Trophoblast cell (in vitro differentiated cells and primary cell): ENCODE measurements at places on chromosomes 12 and 14.

DNA sequence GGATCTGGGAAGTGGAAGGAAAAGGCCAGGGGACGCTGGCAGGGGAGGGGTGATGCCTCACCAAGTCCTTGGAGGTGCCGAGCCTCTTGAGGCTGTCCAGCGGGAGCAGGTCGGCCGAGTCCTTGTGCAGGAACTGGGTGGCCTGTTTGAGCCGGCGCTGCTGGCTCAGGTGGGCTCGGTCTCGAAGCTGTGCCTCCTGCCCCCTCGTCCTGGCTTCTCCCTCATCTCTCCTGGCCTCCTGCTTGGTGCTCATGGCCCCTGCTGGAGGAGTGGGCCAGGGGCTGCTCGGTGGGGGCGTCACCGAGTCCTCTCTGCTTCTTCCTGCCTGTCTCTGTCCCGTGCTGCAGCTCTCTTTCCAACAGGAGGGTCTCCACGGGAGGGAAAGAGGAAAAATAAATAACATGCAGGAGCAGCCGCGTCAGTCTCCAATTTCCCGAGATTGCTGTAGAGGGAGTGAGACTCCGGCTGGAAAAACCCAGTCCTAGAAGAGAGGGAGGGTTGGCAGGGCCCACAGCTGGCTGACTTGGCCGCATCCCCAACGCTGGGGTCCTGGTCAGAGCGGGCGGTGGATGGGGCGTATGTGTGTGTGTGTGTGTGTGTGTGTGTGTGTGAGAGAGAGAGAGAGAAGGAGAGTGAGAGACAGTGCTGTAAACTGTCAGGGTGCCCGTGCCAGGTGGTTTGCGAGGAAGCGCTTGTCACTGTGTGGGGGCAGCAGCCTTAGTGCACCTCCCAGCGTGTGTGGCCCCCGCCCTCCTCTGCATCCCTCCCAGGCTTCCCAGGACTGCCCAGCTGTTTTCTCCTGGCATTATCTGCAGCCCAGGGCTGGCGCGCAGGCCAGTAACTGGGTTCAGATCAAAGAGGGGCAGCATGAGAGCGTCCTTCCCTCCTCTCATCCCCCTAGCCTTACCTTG is at the start of gene NRIP2:
Gene NRIP2 (minus strand): TSS at position 455 of the 911 bp plus-strand sequence. CDS start 52 bp downstream, at position 403.
- no peak for DNase-seq

GRCh38 chr14:96962337-96962736 is 165.2 kb downstream of the VRK1 start:
- no peak for DNase-seq

- DNase-seq = peak; percentile 58
Measured at GRCh38 chr12:12803186-12803585, 10.0 kb upstream of the DDX47 start.

- no peak for DNase-seq
Measured at GRCh38 chr12:114342656-114343055, 63.3 kb downstream of the TBX5 start.

- DNase-seq = no peak
Measured at GRCh38 chr12:85606455-85606854, 229.8 kb downstream of the RASSF9 start.

GRCh38 chr12:113086249-113087164 is 30.0 kb downstream of the DTX1 start:
- no peak for DNase-seq

DNA sequence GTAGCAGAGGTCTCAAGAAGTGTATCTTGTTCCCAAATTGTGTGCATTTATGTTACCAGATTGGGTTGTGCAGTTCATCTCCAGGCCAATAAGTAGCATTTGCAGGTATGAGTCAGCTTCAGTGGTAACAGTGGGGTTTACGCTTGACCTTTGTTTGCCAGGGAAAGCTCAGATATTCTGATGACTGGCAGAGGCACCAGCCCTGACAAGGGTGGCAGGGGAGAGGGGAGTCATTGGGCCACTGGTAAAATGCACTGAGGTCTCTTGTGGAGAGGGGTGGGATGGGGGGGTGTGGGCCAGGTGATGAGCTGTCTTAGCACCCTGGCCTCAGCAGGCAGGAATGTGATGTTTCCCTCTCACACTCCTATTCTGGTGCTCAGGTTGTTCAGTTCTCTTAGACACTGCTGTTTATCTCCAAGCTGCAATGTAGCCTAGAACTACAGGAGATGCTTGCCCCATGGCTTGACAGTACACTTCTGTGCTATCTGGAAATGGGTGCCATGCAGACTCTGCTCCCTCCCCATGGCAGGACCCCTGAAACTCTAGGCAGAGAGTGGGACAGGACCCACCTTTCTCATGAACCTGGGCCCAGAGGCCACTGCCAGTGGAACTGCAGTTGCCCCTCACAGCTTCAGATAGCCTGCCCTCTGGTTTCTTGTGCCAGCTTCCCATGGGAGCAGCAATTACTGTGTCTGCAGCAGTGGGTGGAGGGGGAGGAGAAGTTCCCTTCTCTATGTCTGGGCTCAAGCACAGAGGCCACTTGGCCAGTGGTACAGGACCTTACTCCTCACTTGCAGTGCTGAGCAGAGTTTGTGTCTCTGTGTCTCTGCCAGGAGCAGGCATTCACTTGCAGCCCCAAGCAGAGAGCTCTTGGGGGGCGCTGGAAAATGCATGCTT is 31.9 kb downstream of the USP15 start:
- DNase-seq = no peak

DNA sequence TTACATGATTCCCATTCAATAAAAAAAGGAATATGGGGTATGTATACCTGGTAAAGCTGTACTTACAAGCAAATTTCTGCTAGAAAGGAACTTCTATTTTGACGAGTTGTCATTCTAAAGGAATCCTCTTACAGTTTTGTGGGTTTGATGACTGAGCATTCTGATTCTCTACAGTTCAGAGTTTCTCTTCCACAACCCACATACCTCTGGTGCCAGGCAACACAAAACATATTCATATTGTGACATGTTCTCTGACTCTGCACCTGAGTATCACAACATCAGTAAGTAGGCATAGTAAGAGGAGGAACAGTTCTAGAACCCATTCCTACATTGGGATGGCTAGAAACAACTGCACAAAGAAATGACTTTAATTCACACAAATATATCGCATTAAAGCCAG is 636.6 kb downstream of the MED13L start:
- no peak for DNase-seq

DNA sequence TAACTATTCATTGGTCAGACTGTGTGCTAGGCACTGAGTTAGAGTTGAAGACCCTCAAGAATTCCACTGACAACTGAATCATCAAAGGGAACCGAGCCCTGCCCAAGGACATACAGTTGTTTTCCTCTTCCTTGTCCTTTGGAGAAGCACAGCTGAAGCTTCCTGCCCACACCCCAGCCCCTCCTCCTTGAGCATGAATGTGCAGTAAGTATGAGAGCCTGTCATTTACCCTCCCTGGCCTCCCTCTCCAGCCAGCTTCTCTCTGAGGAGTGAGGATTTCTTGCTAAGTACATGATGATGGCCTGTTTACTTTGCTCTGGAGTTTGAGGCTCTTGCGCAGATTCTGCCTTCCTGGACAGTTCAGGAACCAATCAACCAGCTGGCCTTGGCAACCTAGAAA is 235.2 kb downstream of the CACNA1C start:
- no peak for DNase-seq

DNA sequence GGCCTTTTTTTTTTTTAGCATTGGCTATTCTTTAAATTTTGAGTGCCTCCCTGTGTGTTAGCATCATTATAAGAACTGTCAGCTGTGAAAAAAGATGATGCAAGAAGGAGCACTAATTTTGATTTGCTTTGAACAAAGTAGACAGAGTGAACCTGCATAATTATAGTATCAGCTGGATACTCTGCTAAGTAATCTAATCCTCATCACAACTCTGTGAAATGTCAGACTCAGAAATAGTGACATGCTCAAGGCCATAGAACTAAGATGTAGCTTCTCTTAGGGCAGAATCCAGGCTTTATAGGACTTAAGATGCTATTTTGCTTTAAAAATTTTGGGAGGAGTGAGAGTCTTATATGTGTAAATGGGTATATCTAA is 31.9 kb downstream of the FBXO34 start:
- no peak for DNase-seq
